CD4-positive, alpha-beta T cell treated with Interleukin-15 for 4 hours (primary cell): ENCODE measurements at places on chromosomes 16 and 17.

DNA sequence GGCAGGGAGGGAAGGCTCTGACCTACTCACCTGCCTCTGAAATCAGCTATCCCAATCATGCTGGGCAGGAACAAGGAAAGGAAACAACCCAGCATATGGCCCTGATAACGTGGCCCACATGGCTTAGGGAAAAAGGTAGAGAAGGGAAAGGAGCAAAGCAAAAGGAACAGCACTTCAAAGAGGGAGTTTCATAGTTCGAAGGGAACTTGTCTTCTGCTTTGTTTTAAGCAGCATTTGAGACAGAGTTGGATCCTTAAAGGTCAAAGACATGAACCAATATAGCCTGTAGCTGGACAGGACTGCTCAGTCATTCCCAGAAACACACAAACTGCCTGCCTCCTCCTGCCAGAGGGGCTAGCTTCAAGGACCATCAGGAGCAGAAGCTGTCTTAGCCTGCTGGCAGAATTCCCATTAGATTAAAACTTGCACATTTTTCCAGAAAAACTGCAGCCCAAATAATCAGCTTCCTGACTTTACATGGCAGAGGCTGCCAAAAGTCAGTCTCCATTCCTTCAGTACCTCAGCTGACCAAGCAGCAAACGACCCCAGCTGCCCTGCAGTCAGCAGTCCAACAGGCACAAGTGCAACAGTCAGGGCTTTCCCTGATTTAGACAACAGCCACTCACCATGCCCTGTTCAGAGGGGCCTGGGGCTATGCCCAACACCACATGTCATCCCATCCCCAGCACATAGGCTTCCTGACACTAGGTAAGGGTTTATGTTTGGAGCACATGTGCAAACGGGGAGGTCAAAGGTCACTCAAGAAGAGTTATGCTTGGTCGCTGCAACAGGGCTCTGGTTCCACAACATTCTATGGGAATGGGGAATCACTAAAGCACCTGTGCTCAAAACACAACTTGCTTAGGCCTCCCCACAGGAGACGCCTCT, 32.5 kb downstream of the RANBP10 start:
- DNase-seq = no peak

- peak; percentile 78 for DNase-seq
Measured at GRCh38 chr17:31318298-31318801, 3.1 kb downstream of the EVI2A start.

DNA sequence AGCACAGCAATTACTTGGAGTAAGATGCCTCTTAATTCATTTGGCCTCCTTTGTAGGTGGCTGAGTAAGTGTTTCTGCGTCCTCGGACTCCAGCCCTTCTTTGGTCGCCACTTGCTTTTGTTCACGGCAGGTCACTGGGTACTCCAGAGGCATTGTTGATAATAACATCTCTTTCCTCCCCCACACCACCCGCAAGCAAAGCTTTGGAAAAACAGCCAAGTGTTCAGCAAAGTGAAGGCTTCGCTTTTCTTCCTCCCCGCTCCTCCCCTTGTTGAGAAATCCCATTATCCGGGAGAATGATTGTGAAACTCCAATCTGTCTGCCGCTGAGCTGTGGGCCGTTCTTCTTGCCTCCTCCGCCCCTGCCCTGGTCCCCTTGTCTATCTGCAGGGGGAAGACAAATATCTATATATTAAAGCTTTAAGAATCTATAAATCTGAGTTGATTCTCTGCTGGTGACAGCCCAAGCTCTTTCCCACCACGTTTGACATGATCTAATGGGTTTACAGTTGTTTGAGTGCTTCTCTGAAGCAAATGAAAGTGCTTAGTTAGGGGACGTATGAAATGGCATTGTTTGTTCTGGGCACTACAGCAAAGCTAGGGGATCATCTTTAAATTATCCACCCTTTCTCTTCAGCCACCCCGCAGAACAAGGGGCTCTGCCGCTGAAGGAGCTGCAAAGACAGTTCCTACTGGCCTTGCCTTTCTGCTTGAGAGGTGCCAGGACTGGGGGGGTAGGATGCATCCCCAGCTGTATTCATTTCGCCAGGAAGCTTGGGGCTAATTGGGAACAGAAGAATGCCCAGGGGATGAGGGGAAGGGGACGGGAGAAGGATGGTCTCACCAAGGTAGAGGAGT, 167.1 kb downstream of the CCDC182 start:
- no peak for DNase-seq

- no peak for DNase-seq
Measured at GRCh38 chr16:995087-995486, 13.5 kb downstream of the SOX8 start.
